Cardiac muscle cell (in vitro differentiated cells and primary cell): ENCODE measurements at places on chromosomes 12 and 14. TPM values are rescaled to one million over a fixed set of nuclear protein-coding genes. Genes with fewer than 3 reads are reported as not detected.
A peak's percentile ranks its signal among the peaks of the same experiment; 100 is the strongest.

GRCh38 chr14:97414718-97415098 is 617.5 kb downstream of the VRK1 start:
- no peaks in the 10 kb centered on the region for H3K36me3 ChIP-seq
- H3K4me1 ChIP-seq, result peaks cover 6% of the 10 kb centered on the region
- peaks cover 72% of the 10 kb centered on the region for H3K27me3 ChIP-seq
- DNase-seq, result no peak

DNA sequence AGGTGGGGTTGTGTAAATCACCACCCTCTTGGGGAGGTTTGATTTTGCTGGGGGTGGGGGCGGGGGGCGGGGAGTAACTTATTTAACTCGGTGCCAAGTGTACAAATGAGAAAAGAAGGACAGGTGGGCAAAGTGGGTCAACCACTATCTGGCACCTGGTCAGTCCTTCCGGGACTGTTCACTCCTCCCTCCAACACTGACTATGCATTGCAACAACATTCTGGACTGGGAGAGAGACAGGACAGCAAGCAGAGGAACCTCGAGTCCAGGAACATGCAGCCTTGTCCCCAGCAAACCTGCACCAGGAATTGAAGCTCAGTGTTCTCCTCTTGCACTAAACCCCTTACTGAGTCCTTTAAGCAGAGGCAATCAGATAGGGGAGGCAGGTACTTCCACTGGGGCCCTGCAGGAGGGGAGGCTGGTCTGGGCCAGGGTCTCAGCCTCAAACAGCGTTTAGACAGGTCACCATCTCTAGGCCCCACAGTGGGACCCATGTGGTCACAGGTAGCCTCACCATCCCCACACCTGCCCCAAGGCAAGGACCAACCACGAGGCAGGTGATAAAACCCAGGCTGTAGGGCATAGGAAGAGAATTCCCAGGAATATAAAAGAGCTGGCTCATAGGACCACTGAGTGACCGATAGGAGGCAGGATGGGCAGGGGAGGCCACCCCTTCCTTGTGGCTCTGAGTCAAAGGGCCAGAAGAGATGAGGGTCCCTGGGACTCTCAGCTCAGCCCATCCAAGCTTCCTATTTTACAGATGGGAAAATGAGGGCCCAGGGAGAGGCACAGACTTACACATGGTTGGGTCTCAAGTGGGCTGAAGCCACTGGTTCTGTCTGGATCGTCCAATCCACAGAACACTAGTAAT is 9.8 kb downstream of the CCDC85C start:
- no peak overlapping the region for H3K4me3 ChIP-seq
- no peaks in the 10 kb centered on the region for H3K27me3 ChIP-seq
- H3K27ac ChIP-seq, result no peak overlapping the region
- H3K4me1 ChIP-seq, result peaks cover 37% of the 10 kb centered on the region

- peaks cover 14% of the 10 kb centered on the region for H3K27me3 ChIP-seq
- peaks cover 4% of the 10 kb centered on the region for H3K4me1 ChIP-seq
- no peaks in the 10 kb centered on the region for H3K36me3 ChIP-seq
- DNase-seq, result no peak
- no peak overlapping the region for H3K27ac ChIP-seq
Observed at GRCh38 chr12:57610554-57611107, 604 bp upstream of the ARHGEF25 start.

DNA sequence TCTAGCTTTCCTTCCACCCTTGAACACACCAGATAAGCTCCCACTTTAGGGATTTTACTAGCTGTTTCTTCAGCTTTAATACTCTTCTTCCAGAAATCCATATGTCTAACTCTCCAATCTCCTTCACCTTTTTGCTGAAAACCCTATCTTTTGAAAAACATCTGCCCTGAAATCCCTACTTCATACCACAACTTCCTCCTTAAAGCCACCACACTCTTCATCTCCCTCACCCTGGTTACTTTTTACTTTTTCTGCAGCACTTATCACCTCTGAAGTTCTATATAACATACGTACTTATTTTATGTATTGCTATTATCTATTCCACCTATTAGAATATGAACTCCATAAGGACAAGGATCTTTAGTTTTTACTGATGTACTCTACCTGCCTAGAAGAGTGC is 28.6 kb upstream of the PTPRQ start:
- H3K27me3 ChIP-seq, result no peaks in the 10 kb centered on the region
- no peak for DNase-seq
- no peak overlapping the region for H3K27ac ChIP-seq
- no peaks in the 10 kb centered on the region for H3K4me1 ChIP-seq
- H3K36me3 ChIP-seq, result no peaks in the 10 kb centered on the region

DNA sequence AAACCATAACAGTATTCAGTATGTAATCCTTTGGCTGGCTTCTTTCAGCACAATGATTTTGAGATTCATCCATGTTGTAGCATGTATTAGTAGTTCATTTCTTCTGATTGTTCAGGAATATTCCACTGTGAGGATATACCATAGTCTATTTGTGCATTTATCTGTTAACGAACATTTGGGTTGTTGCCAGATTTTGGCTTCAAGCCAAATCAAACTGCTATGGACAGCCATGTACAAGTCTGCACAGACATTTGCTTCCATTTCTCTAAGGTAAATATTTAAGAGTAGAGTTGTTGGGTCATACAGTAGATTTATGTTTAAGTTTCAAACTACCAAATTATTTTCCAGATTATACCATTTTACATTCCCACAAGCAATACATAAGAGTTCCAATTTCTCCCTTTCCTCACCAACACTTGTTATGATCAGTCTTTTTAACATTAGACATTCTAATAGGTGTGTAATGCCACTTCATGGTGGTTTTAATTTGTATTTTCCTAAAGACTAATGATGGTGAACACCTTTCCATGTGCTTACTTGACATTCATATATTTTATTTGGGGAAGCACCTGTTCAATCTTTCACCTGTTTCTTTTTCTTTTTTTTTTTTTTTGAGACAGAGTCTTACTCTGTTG is 56.6 kb downstream of the ZFYVE21 start:
- H3K36me3 ChIP-seq, result peaks cover 32% of the 10 kb centered on the region
- no peak for DNase-seq
- H3K27ac ChIP-seq, result no peak overlapping the region
- H3K27me3 ChIP-seq, result no peaks in the 10 kb centered on the region
- H3K4me1 ChIP-seq, result no peaks in the 10 kb centered on the region

- no peaks in the 10 kb centered on the region for H3K27me3 ChIP-seq
- no peaks in the 10 kb centered on the region for H3K4me1 ChIP-seq
- no peak overlapping the region for H3K27ac ChIP-seq
- H3K36me3 ChIP-seq, result no peaks in the 10 kb centered on the region
Observed at GRCh38 chr12:65667932-65668331, 156.4 kb upstream of the HMGA2 start.

GRCh38 chr12:80698256-80698655 is 9.2 kb upstream of the MYF6 start:
- no peaks in the 10 kb centered on the region for H3K36me3 ChIP-seq
- peaks cover 8% of the 10 kb centered on the region for H3K27me3 ChIP-seq
- peaks cover 8% of the 10 kb centered on the region for H3K4me1 ChIP-seq
- H3K4me3 ChIP-seq, result no peak overlapping the region
- no peak overlapping the region for H3K27ac ChIP-seq
- no peak for DNase-seq

DNA sequence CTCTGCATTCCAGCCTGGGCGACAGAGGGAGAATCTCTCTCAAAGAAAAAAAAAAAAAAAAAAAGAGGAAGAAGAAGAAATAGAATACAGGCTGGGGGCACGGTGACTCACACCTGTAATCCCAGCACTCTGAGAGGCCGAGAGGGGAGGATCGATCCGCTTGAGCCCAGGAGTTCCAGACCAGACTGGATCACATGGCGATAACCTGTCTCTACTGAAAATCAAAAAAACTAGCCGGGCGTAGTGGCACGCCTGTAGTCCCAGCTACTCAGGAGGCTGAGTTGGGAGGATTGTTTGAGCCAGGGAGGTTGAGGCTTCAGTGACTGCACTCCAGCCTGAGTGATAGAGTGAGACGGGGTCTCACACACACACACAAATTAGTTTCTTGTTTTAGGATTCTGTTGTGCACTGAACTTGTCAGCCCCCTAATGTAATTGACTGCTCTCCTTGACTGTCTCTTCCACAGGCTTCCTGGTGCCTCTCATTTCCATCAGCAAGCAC is 963 bp upstream of the TINF2 start:
- no peaks in the 10 kb centered on the region for H3K4me1 ChIP-seq
- H3K4me3 ChIP-seq, result peak overlapping the region; percentile 58
- H3K27ac ChIP-seq, result peak overlapping the region; percentile 98
- H3K27me3 ChIP-seq, result no peaks in the 10 kb centered on the region
- peaks cover 7% of the 10 kb centered on the region for H3K36me3 ChIP-seq

GRCh38 chr12:31245822-31246469 is 80.0 kb downstream of the SINHCAF start:
- peak; percentile 32 for DNase-seq
- no peak overlapping the region for H3K27ac ChIP-seq
- no peak overlapping the region for H3K4me3 ChIP-seq
- no peaks in the 10 kb centered on the region for H3K4me1 ChIP-seq

DNA sequence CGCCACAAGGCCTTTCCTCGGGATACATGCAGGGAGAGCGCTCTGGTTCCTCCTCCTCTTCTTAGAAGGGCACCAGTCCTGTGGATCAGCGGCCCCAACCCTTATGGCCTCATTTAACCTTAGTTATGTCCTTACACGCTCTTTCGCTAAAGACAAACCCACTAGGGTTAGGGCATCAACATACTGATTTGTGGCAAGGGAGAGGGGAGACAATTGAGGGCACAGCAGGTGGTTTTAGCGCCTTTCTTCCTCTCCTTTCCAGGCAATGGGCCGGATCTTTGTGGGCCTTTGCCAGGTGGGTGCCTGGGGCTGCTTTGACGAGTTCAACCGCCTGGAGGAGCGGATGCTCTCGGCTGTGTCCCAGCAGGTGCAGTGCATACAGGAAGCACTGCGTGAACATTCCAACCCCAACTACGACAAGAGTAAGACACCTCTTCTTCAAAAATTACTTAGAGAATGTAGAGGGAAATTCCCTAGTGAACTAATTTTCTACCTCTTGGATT is 43.6 kb downstream of the DYNC1H1 start:
- no peaks in the 10 kb centered on the region for H3K27me3 ChIP-seq
- no peaks in the 10 kb centered on the region for H3K4me1 ChIP-seq
- no peak overlapping the region for H3K27ac ChIP-seq
- DNase-seq, result no peak

DNA sequence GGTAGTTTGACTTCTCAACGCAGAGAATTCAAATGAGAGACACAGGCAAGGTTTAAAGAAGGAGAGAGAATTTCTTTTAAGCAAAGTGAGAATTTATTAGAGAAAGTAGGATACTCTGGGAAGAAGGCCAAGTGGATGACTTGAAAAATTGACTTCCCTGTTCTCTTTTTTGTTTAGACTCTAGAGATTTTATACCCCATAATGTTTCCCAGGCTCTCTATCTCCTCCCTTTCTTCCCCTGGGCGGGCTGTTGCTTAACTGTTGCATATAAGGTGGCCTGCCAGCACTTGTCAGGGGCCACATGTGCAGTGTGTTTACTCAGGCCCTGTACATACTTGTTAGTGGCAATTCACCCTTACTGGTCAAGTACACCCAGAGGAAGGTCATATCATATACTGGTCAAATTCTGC is 403.7 kb downstream of the SLC6A15 start:
- H3K4me1 ChIP-seq, result no peaks in the 10 kb centered on the region
- no peaks in the 10 kb centered on the region for H3K27me3 ChIP-seq
- H3K36me3 ChIP-seq, result no peaks in the 10 kb centered on the region

GRCh38 chr12:57433370-57433769 is 1.2 kb upstream of the INHBC start:
- H3K36me3 ChIP-seq, result no peaks in the 10 kb centered on the region
- H3K4me3 ChIP-seq, result no peak overlapping the region
- DNase-seq, result no peak

- H3K27me3 ChIP-seq, result no peaks in the 10 kb centered on the region
- H3K4me1 ChIP-seq, result no peaks in the 10 kb centered on the region
- no peaks in the 10 kb centered on the region for H3K36me3 ChIP-seq
- no peak overlapping the region for H3K4me3 ChIP-seq
- no peak for DNase-seq
Observed at GRCh38 chr12:100698518-100698917, 96.1 kb upstream of the ANO4 start.

GRCh38 chr12:50618864-50619609 is 114.3 kb downstream of the DIP2B start:
- peak; percentile 68 for DNase-seq
- H3K36me3 ChIP-seq, result no peaks in the 10 kb centered on the region
- no peaks in the 10 kb centered on the region for H3K27me3 ChIP-seq
- H3K4me3 ChIP-seq, result no peak overlapping the region
- H3K27ac ChIP-seq, result peak overlapping the region; percentile 97

DNA sequence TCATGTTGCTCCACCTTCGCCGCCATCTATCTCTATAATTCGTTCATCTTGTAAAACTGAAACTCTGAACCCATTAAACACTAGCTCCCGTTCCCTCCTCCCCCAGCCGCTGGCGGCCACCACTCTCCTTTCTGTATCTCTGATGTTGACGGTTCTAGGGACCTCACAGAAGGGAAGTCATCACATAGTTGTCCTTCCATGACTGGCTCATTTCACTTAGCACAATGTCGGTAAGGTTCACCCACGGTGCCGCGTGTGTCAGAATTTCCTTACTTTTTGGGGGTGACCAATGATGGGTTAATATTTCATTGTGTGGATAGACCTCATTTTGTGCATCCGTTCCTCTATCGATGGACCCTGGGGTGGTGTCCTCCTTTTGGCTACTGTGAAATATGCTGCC is 2.0 kb upstream of the CACNA2D4 start:
- H3K4me3 ChIP-seq, result no peak overlapping the region
- H3K27me3 ChIP-seq, result no peaks in the 10 kb centered on the region
- no peak overlapping the region for H3K27ac ChIP-seq
- DNase-seq, result no peak
- H3K36me3 ChIP-seq, result no peaks in the 10 kb centered on the region
- H3K4me1 ChIP-seq, result peaks cover 32% of the 10 kb centered on the region

GRCh38 chr12:23014749-23015148 is 389.8 kb downstream of the ETNK1 start:
- H3K27ac ChIP-seq, result no peak overlapping the region
- DNase-seq, result no peak
- H3K27me3 ChIP-seq, result no peaks in the 10 kb centered on the region
- H3K36me3 ChIP-seq, result no peaks in the 10 kb centered on the region

The TAMALIN gene
- total RNA-seq, result 8.2 and 12.5 TPM in 2 replicates

The FOXG1 gene
- 0.11 TPM in 1 of 2 replicates, not detected in the other for total RNA-seq

The LRP1-AS gene
- total RNA-seq, result not detected in 2 replicates

The PRB2 gene
- total RNA-seq, result not detected in 2 replicates

The ALKBH2 gene
- total RNA-seq, result 21.9 and 46.6 TPM in 2 replicates

The LUM gene
- 2.3 and 2.5 TPM in 2 replicates for total RNA-seq

The SRRM4 gene
- 0.14 and 0.21 TPM in 2 replicates for total RNA-seq

The EIF2S1 gene
- 42.7 and 88.2 TPM in 2 replicates for total RNA-seq

The INSM2 gene
- not detected in 2 replicates for total RNA-seq

The WSCD2 gene
- 4.1 and 7.0 TPM in 2 replicates for total RNA-seq
